ENCODE measurements at places on chromosomes 1 and 21. TPM values are rescaled to one million over a fixed set of nuclear protein-coding genes. Genes with fewer than 3 reads are reported as not detected.

The ANGPTL3 gene
- not detected for total RNA-seq

The IFNLR1 gene
- 37.4 TPM for total RNA-seq

The EPHB2 gene
- total RNA-seq: 152 TPM

The LMO4 gene
- 20.2 TPM for total RNA-seq

The MAP1LC3C gene
- total RNA-seq: 1.00 TPM

The GJA5 gene
- 119 TPM for total RNA-seq

The FCRL5 gene
- total RNA-seq: 28.7 TPM

The ATP6V1G3 gene
- not detected for total RNA-seq

The DMAP1 gene
- 61.6 TPM for total RNA-seq

The RAP1GAP gene
- total RNA-seq: 37.4 TPM

The TESK2 gene
- 15.7 TPM for total RNA-seq

The RGL1 gene
- 12.5 TPM for total RNA-seq

The RCC2 gene
- 27.0 TPM for total RNA-seq

The SLC22A15 gene
- 2.5 TPM for total RNA-seq

The DNM3 gene
- 3.3 TPM for total RNA-seq

The S100A9 gene
- 24.0 TPM for total RNA-seq

The DNALI1 gene
- 1.6 TPM for total RNA-seq

The LCE2C gene
- total RNA-seq: not detected

The LCE1D gene
- not detected for total RNA-seq

The SH2D2A gene
- 1.9 TPM for total RNA-seq

The SERINC2 gene
- 85.6 TPM for total RNA-seq

The CLEC20A gene
- total RNA-seq: not detected

The TLCD4 gene
- total RNA-seq: 3.4 TPM

The ERG gene
- 1.5 TPM for total RNA-seq

The SLC25A34 gene
- total RNA-seq: 12.9 TPM

The KMO gene
- total RNA-seq: 2.5 TPM

The CYP4Z1 gene
- not detected for total RNA-seq

The FBXO2 gene
- not detected for total RNA-seq

The FRRS1 gene
- total RNA-seq: 31.7 TPM

The ATP1A4 gene
- total RNA-seq: not detected

The AQP10 gene
- not detected for total RNA-seq

The HIVEP3 gene
- total RNA-seq: 3.7 TPM

The ZNF644 gene
- total RNA-seq: 35.2 TPM

The IGSF5 gene
- total RNA-seq: 0.27 TPM

The AMY2A gene
- not detected for total RNA-seq

The LAMB3 gene
- total RNA-seq: 127 TPM

The SPATA46 gene
- total RNA-seq: not detected

The CD1B gene
- total RNA-seq: not detected

The SMCP gene
- total RNA-seq: not detected

The SPRR1A gene
- not detected for total RNA-seq

The LINGO4 gene
- 0.14 TPM for total RNA-seq

The PLA2G2A gene
- total RNA-seq: 14.9 TPM

The GPR89B gene
- total RNA-seq: 30.8 TPM

The NPHS2 gene
- total RNA-seq: not detected

The CRYBG2 gene
- 20.8 TPM for total RNA-seq

The OR10Z1 gene
- total RNA-seq: not detected

The MYOG gene
- not detected for total RNA-seq

The CYYR1 gene
- total RNA-seq: 0.75 TPM

The CELSR2 gene
- total RNA-seq: 1.8 TPM

The GJB4 gene
- total RNA-seq: not detected

The RGS16 gene
- not detected for total RNA-seq

The ANKRD34A gene
- 4.1 TPM for total RNA-seq

The ZNF695 gene
- 11.7 TPM for total RNA-seq

The CHI3L1 gene
- total RNA-seq: not detected

The TRAF3IP3 gene
- 2.3 TPM for total RNA-seq

The PLEKHN1 gene
- 0.14 TPM for total RNA-seq

The TMEM51 gene
- 17.7 TPM for total RNA-seq

The PODN gene
- 32.4 TPM for total RNA-seq

The OPRD1 gene
- total RNA-seq: not detected
